ENCODE measurements at places on chromosomes 3 and 15.

DNA sequence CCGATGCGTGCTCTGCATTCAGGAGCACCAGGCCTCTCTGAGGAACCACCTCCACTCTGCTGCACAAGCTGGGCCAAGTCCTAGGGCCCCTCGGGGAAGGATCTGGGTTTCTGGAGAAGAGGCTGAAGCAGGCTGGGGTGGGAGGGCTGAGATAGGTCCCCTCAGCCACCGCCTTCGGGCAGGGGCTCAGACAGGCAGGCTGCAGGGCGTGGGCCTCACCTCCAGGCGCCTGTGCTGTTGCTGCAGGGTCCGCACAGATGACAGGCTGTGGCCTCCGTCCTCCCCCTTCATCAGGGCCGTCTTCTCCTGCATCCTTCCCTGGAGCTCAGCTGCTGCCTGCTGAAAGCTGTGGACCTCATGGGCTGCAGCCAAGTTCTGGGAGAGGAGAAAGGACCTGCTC lies 15.2 kb downstream of the PLA2G4B start:
- no peak for DNase-seq

DNA sequence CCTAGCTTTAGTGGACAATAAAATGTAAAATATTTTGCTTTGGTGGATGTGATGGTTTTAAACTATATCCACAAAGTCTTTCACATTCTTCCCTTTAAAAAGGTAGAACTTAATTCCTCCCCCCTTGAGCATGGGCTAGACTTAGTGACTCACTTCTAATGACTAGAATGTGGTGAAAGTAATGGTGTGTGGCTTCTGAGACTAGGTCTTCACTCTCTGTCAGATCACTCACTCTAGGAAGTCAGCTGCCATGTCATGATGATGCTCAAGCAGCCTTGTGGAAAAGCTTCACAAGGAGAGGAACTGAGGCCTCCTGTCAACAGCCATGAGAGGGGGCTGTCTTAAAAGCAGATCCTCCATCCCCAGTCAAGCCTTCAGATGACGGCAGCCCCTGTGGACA lies 4.2 kb downstream of the LRRC2 start:
- DNase-seq = no peak

DNA sequence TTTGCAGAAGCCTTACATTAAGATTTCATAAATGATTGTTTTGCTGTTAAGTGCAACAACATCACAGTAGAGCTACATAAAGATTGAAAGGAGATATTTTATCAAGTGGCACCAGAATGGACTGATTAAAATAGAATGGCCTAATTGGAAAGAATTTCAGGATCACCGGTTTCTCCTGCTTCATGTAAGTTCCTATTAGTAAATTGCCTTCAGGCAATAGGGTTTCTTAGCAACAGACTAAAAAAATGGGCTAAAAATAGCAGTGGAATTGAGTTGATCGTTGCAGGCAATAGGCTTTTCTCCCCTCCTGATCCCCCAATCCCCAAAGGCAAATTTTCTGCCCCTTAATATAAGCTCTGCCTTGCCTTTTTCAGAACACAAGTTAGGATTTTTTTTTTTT lies 917 bp downstream of the LNP1 start:
- DNase-seq = no peak

DNA sequence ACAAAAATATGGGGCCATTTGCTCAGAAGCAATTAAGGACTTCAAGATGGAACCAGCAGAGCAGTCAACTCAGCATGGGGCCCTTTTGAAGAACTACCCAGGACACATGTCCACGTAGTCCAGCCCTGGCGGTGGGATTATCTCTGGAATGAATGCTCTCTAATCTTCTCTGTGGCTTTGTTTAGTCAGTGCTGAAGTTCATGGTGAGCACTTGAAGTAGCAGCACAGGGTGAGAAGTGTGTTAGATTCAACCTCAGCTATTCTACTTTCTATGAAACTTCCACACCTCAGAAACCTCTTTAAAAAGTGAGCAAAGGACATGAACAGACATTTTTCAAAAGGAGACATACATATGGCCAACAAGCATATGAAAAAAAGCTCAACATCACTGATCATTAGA lies 74.4 kb downstream of the THRB start:
- no peak for DNase-seq

- no peak for DNase-seq
These were observed 74.6 kb downstream of the WNT5A start for GRCh38 chr3:55412545-55412944.

Measured in iPS DF 6.9 (cell line).